ENCODE measurements at places on chromosomes 16 and 17.

DNA sequence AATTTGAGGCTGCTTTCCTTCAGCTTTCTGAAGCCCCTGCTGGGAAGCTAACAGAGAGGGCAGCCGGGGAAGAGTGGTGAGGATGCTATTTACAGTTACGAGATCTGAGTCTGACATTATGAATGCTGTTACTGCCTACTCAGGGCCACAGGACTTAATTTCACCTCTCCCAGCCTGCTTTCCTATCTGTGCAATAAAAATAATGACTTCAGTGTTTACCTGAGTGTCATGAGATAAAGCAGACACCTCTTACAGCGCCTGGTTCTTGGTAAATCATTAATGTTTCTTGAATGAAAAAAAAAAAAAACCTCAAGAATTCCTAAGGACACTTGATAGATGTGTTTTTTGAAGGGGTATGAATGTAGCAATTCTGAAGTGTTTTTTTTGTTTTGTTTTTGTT lies 24.2 kb upstream of the CPHXL start:
- DNase-seq, result no peak

DNA sequence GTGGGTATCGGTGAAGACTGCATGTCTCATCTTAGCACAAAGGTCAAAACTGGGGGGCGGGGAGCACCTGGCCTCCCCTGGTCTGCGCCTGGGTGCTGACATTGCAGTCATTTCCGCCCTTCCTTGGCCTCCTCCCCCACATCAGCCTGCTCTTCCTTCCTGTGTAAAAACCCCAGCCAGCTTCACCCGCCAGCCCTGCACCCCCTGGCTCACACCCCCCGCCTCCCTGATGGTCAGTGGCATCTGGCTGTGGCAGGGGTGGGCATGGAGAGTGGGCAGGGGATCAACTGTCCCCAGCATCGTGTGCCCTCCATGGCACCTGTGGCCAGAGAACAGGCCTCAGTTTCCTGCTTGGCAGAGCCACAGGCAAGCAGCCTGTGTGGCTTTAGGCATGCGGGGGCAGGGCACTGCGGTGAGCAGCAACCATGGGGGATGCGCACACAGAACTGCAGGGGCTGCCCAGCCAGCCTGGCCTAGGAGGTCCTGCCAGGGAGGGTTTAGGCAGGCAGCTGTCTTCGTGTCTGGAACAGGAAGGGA lies 26.5 kb upstream of the LASP1NB start:
- DNase-seq, result peak; percentile 85

GRCh38 chr17:82666931-82667667 lies 18.9 kb upstream of the WDR45B start:
- no peak for DNase-seq

GRCh38 chr17:13474073-13474800 lies 127.5 kb downstream of the HS3ST3A1 start:
- DNase-seq, result no peak

- peak; percentile 86 for DNase-seq
Measured at GRCh38 chr17:75776386-75777295, 8.0 kb upstream of the UNK start.

DNA sequence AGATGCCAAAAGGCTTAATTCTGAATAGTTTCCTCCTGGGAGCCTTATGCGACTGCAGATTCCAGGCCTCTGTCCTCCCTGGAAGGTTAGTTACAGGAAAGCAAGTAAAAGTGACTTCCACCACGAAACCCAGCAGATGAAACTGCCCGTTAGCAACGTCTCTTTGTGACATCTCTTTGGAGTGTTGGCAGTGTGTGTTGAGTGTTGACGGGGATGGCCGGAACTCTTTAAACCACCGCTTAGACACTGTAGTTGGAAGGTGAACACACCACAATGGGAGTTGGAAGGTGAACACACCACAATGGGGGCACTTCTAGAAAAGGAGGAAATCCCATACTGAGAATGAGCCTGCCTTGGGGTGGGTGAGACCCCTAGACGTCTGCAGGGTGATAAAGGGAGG lies 858 bp downstream of the SKAP1 start:
- no peak for DNase-seq

- no peak for DNase-seq
Measured at GRCh38 chr16:11017499-11017898, 73.1 kb downstream of the CLEC16A start.

DNA sequence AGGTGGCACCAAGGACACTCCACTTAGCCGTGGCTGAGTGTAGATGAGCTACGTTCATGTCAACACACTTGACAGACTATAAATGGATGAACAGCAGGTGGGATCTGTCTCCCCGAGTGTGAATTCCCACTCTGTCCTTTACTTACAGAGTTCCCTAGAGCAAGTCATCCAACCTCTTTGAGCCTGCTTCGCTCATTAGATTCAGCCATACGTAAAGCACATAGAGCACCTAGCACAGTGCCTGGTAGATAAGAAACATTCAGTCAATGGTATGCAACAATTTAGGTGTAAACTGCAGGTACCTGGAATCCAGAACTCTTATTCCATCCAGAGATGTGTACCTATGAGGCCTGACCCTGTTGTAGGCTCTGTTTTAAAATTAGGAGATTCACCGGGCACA lies 227.8 kb upstream of the C16orf82 start:
- DNase-seq, result no peak

GRCh38 chr16:70688246-70688742 lies 2.4 kb upstream of the MTSS2 start:
- DNase-seq, result no peak

GRCh38 chr17:27218041-27218440 lies 75.9 kb upstream of the WSB1 start:
- no peak for DNase-seq

All from hematopoietic multipotent progenitor cell treated with erythropoietin and hydrocortisone succinate and interleukin-3 and kit ligand, for 4 days (in vitro differentiated cells).